Ecto neural progenitor cell (in vitro differentiated cells): ENCODE measurements at places on chromosomes 4 and X.
A peak's percentile ranks its signal among the peaks of the same experiment; 100 is the strongest.

DNA sequence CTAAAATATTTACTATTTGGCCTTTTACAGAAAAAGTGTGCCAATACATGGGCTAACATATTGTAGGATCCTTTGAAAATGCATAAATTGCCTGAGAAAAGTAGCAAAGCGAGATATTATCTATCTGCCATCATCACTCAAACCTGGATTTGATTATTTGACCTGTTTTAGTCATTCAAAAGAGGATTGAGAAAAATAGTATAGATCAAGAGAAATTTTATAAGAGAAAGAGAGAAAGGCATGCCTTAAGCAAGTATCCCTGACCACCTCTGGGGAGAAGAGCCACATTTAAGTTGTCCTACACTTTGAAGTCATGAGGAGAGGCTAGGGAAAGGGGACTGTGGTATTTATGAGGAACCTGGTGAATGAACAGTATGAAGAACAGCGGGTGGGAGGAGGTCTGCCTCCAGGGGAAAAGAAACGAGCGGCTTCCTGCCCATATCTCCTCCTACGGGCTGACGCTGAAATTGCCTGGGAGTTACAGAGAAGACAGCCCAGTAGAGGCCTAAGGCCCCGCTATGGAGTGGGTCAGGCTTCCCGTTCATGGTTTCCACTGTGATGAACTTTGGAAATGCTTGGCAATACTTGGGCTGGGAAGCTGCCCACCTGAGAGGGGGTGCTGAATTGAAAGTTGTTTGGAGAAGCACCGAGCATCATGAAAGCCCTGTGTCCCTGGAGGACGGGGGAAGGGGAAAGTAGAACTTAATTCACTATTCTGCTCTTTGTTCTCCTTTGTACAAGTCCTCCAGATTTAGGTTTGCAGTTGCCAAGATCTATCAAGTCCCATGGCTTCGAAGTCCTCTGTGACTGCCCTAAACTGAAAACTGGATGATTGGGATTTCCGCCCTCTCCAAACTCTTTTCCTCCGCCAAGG, 106.9 kb upstream of the ACSL4 start:
- DNase-seq: peak; percentile 61

- no peak for DNase-seq
Observed at GRCh38 chr4:124939908-124940307, 227.4 kb upstream of the ANKRD50 start.

- DNase-seq: no peak
Observed at GRCh38 chr4:79047316-79047715, 108.1 kb upstream of the PAQR3 start.

DNA sequence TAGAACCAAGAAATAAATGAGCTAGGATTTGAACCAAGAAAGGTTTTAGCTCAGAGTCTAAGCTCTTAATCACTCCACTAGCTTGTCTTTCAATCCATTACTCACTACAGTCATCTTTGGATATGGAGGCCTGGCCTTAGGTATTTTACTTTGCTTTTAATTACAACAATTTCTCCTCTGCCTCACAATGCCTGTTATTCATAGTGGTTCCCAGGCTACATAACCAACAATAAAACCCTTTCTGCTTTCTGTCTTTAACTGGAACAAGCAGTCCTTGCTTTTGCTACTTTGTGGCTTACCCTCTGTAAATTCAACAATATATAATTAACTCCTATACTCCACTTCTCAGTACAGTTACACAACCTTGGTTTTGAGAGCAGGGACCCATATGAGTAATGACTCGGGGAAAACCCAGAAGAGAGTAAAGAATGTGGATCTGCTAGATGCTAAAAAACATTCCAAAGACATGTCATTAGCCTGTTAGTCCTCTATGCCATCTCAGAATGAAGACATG, 94.7 kb upstream of the NAP1L5 start:
- no peak for DNase-seq

GRCh38 chrX:40727093-40727492, 8.2 kb downstream of the MED14 start:
- no peak for DNase-seq

DNA sequence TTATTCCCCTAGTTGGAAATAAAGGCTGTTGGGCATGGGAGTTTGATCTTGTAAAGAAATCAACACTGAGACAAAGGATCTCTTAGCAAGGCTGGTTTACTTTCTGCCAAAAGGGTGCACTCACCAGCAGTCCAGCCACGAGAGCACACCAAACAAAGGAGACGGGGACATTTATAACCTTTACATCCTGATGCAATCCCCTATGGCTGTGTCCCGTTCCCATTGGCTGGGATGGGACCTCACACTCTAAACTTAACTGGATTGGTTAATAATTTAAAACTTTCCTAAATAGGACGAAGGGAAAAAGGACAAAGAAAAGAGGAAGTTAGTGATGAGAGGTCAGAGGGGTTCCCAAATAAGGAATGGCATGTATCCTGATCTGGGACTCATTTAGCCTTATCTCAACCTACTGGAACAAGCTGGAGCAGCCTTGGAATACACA, 17.9 kb downstream of the METAP1 start:
- DNase-seq: no peak

- no peak for DNase-seq
Observed at GRCh38 chrX:5842601-5843000, 386.1 kb downstream of the NLGN4X start.

DNA sequence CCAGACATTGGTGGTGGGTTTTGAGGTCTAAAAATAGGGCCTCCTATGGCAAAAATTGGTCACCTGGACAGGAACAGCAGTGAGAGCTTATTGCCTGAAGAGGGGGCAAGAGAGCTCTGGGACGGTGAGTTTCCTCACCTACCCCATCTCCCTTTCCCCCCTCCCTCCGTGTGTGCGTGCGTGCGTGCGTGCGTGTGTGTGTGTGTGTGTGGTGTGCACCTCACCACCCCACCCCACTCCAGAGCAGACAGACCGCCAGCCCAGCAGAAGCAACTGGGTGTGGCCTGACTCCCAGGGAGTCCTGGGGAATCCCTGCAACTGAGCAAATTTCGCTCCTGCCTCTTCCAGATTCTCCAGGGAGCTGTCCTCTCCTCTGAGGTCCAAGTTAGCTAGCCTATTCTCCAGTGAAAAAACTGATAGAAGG, 44.7 kb downstream of the PRPS1 start:
- DNase-seq: peak; percentile 80

- DNase-seq: no peak
Observed at GRCh38 chrX:103878466-103879122, 46.5 kb upstream of the RAB9B start.

DNA sequence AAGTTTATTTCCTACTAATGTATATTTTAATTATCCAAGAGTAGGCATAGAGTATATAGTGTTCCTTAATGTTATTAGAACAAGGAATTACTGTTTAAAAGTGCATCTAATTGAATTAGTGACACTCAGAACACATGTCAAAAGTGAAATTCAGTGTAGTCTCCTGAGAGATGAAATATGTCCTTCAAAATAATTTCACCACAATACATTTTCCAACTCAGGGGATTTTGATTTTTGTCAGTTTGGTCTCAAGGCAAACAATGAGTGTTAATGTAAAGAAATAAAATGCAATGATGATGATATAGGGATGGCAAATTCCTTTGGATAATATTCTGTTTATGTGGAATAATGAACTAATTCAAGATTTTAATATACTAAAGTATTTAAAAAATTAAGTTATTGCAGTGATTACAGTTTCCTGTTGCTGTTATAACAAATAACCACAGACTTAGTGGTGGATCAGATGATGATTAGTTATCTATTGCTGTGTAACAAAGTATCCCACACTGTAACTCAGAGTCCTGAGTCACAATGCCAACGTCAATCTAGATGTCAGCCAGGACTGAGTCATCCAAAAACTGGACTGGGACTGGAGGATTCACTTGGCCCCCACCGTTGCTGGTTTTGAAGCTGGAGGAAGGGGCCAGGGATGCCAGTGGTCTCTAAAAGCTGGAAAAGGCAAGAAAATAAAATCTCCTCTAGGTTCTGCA, 148.0 kb upstream of the SLC7A11 start:
- DNase-seq: no peak

DNA sequence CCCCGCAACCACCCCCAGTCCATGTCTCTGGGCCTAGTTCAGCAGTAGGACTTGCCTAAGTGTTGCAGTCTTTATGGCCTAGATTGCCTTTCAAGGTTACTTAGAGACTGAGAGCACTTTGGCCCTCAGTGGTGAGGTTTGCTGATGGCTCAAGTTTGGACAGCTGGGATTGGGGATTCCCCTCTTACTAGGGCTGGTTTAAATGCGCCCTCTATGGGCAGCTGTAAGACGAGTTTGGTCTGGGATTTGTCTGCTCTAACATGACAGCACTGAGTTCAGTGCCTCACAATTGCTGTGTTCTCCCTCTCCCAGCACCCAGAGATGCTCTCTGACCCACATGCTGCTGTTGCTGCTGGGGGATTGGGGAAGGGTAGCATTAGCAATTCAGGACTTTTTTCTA, 23.1 kb downstream of the DACH2 start:
- DNase-seq: no peak

- DNase-seq: no peak
Observed at GRCh38 chrX:72584163-72584562, 11.5 kb upstream of the HDAC8 start.

- no peak for DNase-seq
Observed at GRCh38 chrX:48883729-48884128, 13.8 kb downstream of the TIMM17B start.

DNA sequence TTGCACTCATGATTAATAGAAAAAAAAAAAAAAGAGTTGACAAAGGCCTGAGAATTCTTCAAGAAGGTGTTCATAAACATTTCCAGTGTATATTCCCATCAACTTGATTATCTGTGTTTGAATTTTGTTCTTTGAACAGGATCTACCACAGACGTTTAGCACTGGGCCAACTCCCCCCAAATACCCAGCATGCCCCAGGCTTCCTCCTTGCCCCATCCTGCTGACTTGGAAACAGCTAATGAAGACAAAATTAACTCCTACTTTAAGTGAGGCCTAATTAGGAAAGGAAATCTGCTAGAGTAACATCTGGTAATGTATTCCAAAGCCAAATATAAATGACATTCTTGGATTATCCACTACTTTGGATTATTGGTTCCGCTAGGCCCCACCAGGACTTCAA, 52.5 kb downstream of the PPARGC1A start:
- DNase-seq: no peak

GRCh38 chr4:101956068-101956825, 165.7 kb downstream of the BANK1 start:
- no peak for DNase-seq

- DNase-seq: no peak
Observed at GRCh38 chrX:153935326-153935851, 552 bp upstream of the NAA10 start.

GRCh38 chr4:26779674-26780073, 81.0 kb upstream of the STIM2 start:
- no peak for DNase-seq
